Natural killer cell treated with Interleukin-12 subunit alpha and Interleukin-12 subunit beta and Interleukin-15 and Interleukin-18, amount 100 ng/mL, for 72 hours (primary cell): ENCODE measurements at places on chromosomes 13 and 19. TPM values are rescaled to one million over a fixed set of nuclear protein-coding genes. Genes with fewer than 3 reads are reported as not detected.

- DNase-seq, result no peak
These were observed 3.1 kb downstream of the HRC start for GRCh38 chr19:49152119-49152550.

- no peak for DNase-seq
These were observed 21.5 kb upstream of the SERPINE3 start for GRCh38 chr13:51318015-51318414.

DNA sequence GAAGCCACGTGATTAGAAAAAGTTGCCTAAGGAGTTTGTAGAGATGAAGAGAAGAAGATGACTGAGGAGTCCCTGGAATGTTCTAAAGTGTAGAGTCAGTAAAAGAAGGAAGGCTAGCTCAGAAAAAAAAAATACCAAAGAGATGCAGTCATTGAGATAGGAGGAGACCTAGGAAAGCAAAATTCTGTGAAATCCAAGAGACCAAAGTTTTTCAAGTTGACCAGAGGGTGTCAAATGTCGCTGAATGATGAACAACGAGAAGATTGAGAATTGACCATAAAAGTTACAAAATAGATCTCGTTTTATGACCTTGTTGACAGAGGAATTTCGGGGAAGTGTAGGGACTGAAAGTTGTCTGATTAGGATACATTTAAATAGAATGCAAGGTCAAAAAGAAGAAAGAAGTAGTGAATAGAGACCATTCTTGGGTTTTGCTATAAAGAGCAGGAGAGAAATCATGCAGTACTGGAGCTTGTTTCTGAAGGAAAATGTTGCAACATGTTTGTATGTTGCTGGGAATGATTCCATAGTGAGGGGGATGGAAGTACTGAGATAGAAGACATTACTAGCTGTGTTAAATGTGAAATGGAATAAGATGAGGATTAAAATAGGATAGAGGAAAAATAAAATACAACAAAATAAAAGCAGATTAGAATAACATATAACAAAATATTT is 30.2 kb upstream of the HTR2A start:
- DNase-seq, result no peak

Gene APC2
- 0.05 TPM for total RNA-seq

Gene TEX26
- not detected for total RNA-seq

Gene TMEM38A
- not detected for total RNA-seq
